ENCODE measurements at places on chromosomes 4 and X.

DNA sequence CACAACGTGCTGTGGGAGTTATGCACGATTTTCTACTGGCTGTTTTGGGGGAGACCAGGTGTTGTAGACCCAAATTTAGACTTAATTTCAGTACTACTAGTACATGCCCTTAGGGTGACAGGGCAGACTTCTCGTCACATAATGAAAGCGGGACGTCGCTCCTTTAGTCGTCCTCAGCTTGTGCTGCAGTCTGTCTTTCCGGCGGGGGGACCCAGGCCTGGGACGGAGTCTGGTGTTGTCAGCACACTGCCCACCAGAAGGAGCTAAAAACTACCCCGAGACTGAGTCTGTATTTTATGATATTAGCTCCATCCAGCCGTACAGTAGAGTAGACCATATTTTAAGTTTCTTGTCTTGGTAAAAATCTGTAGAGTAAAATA, 35.5 kb downstream of the NOP14 start:
- no peak for DNase-seq

GRCh38 chr4:142365391-142365790, 480.7 kb downstream of the INPP4B start:
- DNase-seq = peak; percentile 19

GRCh38 chr4:140568507-140569306, at the start of gene UCP1:
Gene UCP1 (minus strand): TSS chr4:140568961. CDS start chr4:140568729, 232 bp downstream.
- DNase-seq = no peak

- no peak for DNase-seq
Observed at GRCh38 chr4:126976850-126977632, 655.7 kb upstream of the INTU start.

GRCh38 chrX:114675365-114675764, 91.5 kb downstream of the HTR2C start:
- peak; percentile 58 for DNase-seq

GRCh38 chrX:1412551-1413161, 20.7 kb upstream of the SLC25A6 start:
- DNase-seq = no peak
